ENCODE measurements at places on chromosomes 2 and 18.

DNA sequence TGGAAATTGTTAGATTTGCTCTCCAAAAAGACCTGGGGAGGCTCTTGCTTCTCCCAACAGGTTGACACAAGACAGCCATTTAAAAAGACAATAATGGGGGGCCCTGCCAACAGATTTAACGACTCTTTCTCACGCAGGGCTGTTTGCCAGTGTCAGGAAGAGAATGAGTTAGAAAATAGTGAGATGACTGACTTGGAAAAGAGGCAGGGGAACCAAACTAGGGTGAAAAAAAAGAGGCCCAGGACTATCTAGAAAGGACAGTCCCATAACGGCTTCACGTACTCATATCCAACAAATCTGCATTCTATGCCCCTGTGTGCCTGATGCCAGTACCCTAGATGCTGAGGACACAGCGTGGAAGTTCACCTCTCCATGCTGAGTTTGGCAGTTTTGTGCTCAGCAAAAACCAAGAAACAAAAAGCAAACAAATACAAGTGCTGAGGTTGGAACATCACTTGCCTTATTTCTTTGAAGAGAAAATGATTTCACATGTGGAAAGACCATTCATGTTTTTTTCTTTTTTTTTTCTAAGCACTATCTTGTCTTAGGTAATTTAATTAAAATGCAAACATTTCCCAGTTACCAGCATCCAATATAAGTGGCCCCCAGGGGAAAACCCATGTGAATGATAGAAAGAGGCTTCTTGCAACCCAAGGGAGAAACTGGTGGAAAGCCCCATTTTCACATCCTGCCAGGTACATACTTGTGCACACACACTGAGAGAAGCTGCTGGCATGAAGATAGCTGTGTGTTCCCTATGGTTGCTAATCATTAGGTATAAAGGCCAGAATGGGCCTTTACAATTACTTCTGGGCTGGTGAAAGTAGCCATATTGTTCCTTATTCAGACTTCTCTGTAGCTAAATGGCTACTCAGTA, 10.6 kb upstream of the WIPF1 start:
- no peak for DNase-seq

DNA sequence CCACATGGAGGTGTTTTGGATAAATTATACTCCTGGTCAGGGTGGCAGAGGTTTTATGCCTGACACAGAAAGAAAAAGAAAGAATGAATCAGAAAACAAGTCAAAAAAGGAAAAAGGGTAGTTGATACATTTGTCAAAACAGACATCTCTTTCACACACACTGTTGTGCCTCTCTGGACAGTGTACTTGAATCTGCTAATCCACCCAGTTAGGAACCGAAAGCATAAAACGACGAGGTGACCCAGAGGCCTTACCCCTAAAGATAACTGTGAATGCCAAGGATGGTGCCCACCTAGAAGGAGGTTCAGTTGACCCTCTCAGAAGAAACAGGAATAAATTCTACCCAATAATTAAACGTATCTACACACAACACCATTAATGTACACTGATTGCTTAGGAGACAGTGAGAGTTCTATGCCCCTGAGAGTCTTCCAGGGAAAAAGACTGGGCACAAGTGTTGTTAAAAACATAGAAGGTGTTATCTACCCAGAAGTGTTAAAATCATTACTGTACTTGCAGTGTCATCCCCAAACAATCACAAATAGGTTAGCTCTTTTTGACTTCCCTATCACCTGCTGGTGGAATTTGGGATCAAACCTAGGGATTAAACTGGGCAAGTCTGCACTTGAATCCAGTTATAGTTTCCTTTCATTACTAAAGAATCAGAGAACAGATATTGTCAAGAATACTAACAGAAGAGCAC, 123.2 kb upstream of the DNAJC10 start:
- no peak for DNase-seq

GRCh38 chr2:207161247-207162123, 4.3 kb downstream of the KLF7 start:
- no peak for DNase-seq

DNA sequence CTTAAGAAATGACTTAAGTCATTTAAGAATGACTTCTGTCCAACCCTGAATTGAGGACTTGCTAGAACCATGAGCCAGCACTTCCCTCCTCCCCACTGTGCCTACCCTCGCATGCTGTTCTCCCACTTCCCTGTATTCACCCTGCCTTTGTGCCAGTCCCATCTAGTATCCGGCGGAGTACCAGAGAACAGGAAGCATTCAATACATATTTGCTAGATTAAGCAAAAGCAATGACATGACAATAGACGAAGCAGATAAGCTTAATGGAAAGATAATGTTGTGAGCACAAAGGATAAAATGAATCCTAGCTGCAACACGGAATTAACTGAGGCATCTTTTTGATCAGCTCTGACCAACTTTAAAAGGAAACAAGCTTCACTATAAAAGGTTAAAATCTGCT, 328.5 kb downstream of the TDRD15 start:
- no peak for DNase-seq

GRCh38 chr18:60112369-60112768, 212.6 kb downstream of the PMAIP1 start:
- no peak for DNase-seq
